ENCODE measurements at places on chromosomes 2 and 18. TPM values are rescaled to one million over a fixed set of nuclear protein-coding genes. Genes with fewer than 3 reads are reported as not detected.

Gene SERPINB7
- total RNA-seq, result 4.2 TPM

Gene STON1
- total RNA-seq, result 1.7 TPM

Gene DSG4
- total RNA-seq, result not detected

Gene BMP10
- not detected for total RNA-seq

Gene PDCD1
- total RNA-seq, result not detected

Gene RUFY4
- total RNA-seq, result not detected

Gene HOXD11
- total RNA-seq, result not detected

Gene MAP3K19
- not detected for total RNA-seq

Gene CCDC148
- total RNA-seq, result 1.8 TPM

Gene TFCP2L1
- total RNA-seq, result 4.6 TPM

Gene LDAH
- total RNA-seq, result 14.6 TPM

Gene ANKRD30B
- not detected for total RNA-seq

Gene SPP2
- total RNA-seq, result not detected

Gene CXCR2
- not detected for total RNA-seq

Gene ZNF396
- 2.0 TPM for total RNA-seq

Gene RAB3GAP1
- total RNA-seq, result 29.5 TPM

Gene SCN7A
- total RNA-seq, result not detected

Gene ERICH2
- 2.0 TPM for total RNA-seq

Gene EGR4
- not detected for total RNA-seq

Gene CNDP1
- total RNA-seq, result not detected

Gene SGPP2
- total RNA-seq, result 0.57 TPM

Gene POTEJ
- not detected for total RNA-seq

Gene THSD7B
- not detected for total RNA-seq

Gene STPG4
- 6.5 TPM for total RNA-seq

Gene ECEL1
- not detected for total RNA-seq

Gene UGT1A5
- 91.2 TPM for total RNA-seq

Gene SLC11A1
- total RNA-seq, result 0.35 TPM

All from PC-9 (cell line).